Stimulated activated CD4-positive, alpha-beta T cell treated with anti-CD3 and anti-CD28 coated beads, Interleukin-12 subunit alpha, Interleukin-12 subunit beta, amount 100 ng/mL, for 24 hours (primary cell): ENCODE measurements at places on chromosomes 3 and 15.

DNA sequence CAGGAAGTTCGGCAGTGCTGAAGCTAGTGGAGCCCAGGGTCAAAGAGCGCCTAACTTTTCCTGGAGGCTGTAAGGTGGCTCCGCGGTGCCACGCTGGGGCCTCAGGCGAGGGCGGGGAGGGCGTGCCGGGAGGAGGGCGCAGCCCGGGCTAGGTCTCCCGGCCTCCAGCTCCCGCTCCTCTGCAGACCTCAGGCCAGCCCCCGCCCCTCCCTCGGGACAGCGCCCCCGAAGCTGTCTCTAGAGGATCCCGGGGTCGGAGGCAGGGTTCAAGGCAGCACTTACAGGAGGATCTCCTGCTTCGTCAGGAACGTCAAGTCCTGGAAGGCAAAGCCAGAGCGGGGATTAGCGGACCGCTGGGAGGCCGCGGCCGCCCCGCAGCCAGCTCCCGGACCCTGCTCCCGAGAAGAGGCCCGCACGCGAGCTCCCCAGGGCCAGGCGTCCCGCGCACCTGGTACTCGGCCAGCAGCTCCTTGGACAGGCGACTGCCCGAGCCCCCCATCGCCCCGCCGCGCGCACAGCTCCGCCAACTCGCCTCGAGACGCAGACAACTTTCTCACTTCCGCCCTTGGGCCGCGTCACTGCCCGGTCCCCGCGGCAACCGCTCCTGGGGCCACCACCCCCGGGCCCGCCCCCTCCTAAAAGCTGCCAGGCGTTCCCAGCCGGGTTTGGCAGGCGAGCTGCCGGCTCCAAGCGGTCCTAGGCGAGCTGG is at the start of gene CIB1:
TSS of gene CIB1 (minus strand) at position 555 of the 709 bp plus-strand sequence. CDS start at position 499, 56 bp downstream.
- peak; percentile 96 for DNase-seq

GRCh38 chr3:4749567-4750002 is 229.7 kb upstream of the BHLHE40 start:
- no peak for DNase-seq

GRCh38 chr15:43317566-43318184 is 12.7 kb downstream of the LCMT2 start:
- no peak for DNase-seq

- no peak for DNase-seq
Observed at GRCh38 chr3:14424711-14425580, 22.5 kb downstream of the SLC6A6 start.

- DNase-seq, result no peak
Observed at GRCh38 chr3:54731732-54732445, 196.0 kb downstream of the LRTM1 start.

DNA sequence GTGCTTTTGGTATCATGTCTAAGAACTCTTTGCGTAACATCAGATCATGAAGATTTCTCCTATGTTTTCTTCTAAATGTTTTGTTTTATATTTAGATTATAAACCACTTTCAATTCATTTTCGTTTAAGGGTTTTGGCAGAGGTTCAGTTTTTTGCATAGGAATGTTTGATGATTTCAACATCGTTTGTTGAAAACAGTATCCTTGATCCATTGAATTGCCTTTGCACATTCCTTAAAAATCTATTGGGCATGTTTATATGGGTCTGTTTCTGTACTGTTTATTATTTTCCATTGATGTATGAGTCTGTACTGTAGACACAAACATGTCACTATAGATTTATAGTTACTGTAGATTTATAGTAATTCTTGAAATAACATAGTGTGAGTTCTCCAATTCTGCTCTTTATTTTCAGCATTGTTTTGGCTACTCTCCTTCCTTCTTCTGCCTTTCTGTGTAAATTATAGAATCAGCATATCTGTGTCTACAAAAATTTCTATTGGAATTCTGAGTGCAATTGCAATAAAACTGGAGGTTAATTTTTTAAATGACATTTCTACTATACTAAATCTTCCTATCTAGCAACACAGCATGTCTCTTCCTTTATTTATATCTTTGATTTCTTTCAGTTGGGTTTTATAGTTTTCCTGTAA is 374.0 kb downstream of the SV2B start:
- no peak for DNase-seq
